ENCODE measurements at places on chromosomes 4 and X.

- no peak for DNase-seq
Measured at GRCh38 chrX:67596839-67597790, 53.3 kb downstream of the AR start.

GRCh38 chr4:139851639-139852038 is 186.0 kb downstream of the MGST2 start:
- DNase-seq = no peak

DNA sequence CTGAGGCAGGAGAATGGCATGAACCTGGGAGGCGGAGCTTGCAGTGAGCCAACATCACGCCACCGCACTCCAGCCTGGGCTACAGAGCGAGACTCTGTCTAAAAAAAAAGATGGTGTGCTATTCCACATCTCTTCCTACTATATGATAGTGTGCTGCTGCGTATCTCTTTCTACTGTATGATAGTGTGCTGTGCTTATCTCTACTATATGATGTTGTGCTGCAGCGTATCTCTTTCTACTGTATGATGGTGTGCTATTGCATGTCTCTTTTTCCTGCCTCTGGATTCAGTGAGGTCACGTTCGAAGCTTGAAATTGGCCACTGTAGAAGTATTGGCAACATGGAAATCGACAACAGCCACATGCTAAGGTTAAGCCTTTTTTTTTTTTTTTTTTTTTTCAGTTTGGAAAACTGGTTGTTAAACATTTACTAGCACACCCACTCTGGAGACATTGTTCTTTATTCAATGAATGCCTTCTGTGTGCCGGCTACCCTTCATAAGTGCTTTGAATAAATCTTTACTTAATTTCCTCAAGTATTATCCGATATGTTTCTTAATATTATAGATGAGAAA is 31.0 kb downstream of the ARFIP1 start:
- DNase-seq = no peak

- DNase-seq = no peak
Measured at GRCh38 chr4:92455329-92455839, 151.6 kb downstream of the GRID2 start.

- DNase-seq = no peak
Measured at GRCh38 chr4:20520901-20521300, 179.4 kb upstream of the PACRGL start.

- no peak for DNase-seq
Measured at GRCh38 chr4:144409525-144409924, 236.4 kb upstream of the HHIP start.

DNA sequence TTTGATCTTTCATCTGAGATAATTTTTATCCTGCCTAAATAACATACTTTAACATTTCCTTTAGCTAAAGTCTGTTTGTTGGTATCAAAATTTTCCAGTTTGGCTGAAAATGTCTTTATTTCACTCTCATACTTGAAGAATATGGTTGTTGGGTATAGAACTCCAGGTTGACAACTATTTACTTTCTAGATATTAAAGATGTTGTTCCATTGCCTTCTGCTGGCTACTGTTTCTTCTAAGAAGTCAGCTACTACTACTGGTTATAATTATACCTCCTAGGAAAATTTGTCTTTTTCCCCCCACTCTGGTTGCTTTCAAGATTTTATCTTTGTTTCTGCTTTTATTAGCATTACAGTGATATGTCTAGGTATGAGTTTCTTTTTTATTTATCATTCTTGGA is 75.7 kb downstream of the SH3RF1 start:
- DNase-seq = no peak

DNA sequence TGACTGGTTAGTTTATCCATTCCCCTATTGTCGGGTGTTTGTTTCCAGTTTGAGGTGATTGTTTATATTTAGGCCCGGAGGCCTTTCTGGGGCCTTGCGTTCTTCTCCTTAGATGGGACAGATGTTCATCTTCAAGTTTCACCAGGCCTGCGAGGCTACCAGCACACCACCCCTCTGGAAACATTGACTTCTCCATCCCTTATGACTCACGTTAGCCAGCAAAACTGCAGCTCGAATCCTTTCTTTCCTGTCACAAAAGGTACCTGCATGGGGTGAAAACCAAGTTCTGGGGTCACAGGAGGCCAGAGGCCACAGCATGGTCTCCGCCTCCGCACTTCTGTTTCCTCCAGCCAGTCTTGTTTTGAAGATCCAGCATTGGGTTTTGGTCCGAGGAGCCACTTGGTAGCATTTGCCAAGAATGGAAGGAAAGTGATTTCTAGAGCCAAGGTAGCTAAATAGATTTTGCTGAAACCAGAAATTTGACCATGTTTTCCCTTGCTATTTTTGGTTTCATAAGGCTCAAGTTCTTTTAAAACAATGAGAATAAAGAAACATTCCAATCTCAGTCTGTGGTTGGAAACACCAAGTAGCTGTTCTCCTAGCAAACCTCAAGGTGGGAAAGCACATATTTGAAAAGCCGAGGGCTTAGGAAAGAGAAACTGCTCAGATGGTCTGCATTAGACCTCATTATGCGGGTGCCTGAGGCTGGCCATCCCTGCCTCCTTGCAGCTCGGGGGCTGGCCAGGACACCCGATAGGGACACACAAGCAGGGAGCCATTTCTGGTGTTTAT is 5.6 kb downstream of the NYX start:
- DNase-seq = no peak

- DNase-seq = peak; percentile 34
Measured at GRCh38 chrX:72105436-72105835, 26.3 kb downstream of the RTL5 start.

DNA sequence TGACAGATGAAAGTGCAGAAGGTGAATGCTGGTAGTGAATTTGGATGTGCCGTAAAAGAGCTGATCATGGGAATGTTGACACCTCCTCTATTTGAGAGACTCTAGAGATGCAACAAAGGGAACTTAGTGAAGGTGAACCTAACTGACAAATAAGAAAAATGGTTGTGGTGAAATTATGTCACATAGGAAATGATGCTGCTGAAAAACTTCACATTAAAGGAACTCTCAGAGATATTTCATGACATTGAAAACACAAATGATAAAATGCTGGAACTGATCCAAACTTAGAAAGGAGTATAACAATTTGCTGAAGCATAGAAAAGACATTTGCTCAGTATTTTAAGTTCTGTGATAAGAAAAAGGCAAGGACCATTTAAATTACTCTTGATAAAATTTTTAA is 31.9 kb downstream of the MGAT4D start:
- DNase-seq = no peak

- DNase-seq = no peak
Measured at GRCh38 chr4:182255441-182256190, 12.4 kb downstream of the TENM3 start.

DNA sequence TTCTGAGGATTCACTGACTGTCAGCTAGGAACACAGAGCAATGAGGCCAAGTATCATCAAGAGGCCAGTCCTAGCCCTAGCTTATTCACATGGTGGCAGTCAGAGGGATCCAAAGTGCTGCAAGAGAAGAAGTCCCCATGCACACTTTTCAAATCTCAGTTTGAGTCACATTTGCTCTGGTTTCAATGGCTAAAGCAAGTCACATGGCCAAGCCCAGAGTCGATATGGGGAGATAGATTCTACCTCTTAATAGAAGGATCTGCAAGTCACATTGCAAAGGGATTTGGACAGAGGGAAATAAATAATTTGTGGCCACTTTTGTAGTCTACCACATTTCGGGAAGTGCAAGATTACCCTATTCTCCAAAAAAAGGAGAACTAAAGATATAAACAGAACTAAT is 3.7 kb upstream of the LCORL start:
- peak; percentile 55 for DNase-seq

- no peak for DNase-seq
Measured at GRCh38 chrX:39551762-39552161, 546.0 kb downstream of the BCOR start.

DNA sequence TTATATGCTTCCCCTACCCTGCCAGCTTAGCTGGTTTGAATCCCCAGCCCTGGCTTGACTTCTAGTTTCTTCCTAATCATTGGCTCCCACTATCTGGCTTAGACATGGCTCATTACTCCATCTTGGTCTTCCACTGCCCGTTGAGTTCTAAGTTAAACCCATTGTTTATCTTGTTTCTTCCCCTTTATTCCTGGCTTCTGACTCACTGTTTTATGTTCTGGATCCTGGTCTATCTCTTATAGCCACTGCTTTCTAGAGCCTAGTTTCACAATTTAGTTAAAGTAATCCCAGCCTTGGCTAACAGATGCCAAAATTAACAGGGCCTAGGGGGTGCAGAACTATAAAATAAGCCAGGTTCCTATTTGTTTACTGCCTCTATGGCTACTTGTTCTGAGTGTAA is 120.9 kb downstream of the ARHGEF9 start:
- no peak for DNase-seq

GRCh38 chrX:67545036-67545821 is 1.4 kb downstream of the AR start:
- peak; percentile 2 for DNase-seq

DNA sequence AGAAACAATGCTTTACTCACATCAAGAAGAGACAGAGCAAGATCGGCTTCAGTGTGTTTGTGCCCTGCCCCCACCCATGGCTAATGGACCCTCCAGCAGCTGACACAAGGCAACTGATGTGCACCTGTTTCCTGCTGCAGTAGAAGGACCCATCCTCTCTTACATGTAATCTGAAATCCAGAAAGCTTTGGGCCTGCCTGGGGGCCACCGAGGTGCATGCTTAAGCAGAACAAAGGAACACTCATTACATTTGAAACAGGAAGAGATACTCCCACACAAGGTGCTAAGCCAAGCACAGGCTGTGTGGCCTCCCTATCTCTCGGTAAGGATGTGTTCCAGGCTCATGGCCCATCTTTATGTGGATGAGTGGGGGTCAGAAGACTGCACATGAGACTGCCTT is 338.0 kb downstream of the SPOCK3 start:
- no peak for DNase-seq

DNA sequence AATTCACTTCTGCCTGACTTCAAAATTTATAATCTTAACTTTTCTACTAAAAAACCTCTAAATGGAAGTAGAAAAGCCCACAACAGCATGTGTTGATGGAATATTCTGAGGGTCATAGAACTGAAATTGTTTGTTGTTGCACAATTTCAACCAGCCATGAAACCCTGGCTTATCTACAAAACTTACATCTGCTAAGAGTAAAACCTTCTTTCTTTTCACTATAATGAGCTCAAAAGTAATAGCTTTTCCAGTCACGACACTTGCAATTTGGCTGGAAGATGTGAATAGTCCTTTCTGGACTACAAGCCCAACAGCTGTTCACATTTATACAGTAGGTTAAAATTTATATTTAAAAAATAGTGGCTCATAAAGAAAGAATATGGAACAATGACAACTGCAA is 250.0 kb downstream of the GPAT3 start:
- DNase-seq = no peak

- no peak for DNase-seq
Measured at GRCh38 chr4:76311896-76312331, 5.4 kb downstream of the STBD1 start.
